Inflammatory macrophage treated with lipopolysaccharide for 4 hours (primary cell): ENCODE measurements at places on chromosomes 4 and X.

GRCh38 chr4:20251796-20252655 lies at the start of gene SLIT2:
SLIT2 (plus strand) TSS chr4:20251905; CDS start chr4:20253816, 1,911 bp downstream.
- DNase-seq, result peak; percentile 3

GRCh38 chrX:84189125-84189524 lies 1.1 kb upstream of the RPS6KA6 start:
- DNase-seq, result no peak

DNA sequence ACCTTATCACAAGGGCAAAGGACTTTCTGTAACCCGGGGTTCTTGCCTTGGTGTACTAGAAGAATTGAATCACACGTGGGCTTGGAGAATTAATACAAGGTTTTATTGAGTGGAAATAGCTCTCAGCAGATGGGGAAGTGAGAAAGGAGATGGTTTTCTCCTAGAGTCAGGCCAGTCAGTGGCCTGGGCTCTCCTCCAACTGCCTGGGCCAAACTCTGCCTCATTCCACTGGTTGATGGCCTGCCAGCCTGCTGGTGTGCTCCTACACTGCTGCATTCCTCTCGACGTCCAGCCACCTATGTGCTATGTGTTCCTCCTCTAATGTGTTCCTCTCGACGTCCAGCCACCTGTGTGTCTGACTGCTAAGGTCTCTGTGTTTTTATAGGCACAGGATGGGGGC lies 35.3 kb upstream of the SPIN2A start:
- no peak for DNase-seq

GRCh38 chr4:107252571-107252970 lies 216.5 kb upstream of the DKK2 start:
- DNase-seq, result no peak

- DNase-seq, result no peak
These were observed 108.5 kb downstream of the ZNF674 start for GRCh38 chrX:46436744-46437143.
